Muscle of leg (tissue), 16 donors: ENCODE measurements at places on chromosomes 5 and 9. TPM values are rescaled to one million over a fixed set of nuclear protein-coding genes. Genes with fewer than 3 reads are reported as not detected.

GRCh38 chr9:28378231-28378630 is 805.0 kb upstream of the C9orf72 start:
- H3K36me3 ChIP-seq: no peaks in the 10 kb centered on the region
- H3K4me1 ChIP-seq: no peaks in the 10 kb centered on the region
- no peak overlapping the region for H3K27ac ChIP-seq
- no peak overlapping the region for H3K4me3 ChIP-seq
- no peak for DNase-seq

DNA sequence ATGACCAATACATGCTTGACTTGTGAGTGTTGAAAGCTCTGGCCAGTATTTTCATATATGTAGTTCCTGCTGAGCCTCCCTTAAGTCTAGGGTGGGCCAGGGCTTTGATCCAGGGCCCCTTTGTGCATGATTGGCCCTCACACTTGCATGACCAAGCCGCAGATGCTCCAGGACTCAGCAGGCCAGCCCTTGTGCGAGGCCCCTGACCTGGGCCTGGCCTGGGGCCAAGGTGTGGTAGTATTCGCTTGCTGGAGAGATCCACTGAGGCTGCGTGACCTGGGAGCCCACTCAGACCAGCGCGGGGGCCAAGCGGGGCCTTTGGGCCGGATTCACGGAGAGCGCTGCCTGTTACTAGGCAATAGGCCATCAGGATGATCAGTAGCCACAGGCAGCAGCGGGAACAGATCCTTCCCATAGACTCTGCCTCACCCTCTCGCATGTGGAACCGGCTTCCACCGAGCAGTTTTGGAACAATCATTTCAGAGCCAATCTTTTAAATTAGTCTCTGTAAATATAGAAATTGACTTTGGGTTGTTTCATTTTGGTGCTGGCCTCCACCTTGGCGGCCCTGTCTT is 79.0 kb upstream of the PTCH1 start:
- no peaks in the 10 kb centered on the region for H3K27me3 ChIP-seq
- H3K36me3 ChIP-seq: no peaks in the 10 kb centered on the region
- no peak overlapping the region for H3K27ac ChIP-seq
- H3K4me1 ChIP-seq: no peaks in the 10 kb centered on the region

- H3K27me3 ChIP-seq: peaks cover 45% of the 10 kb centered on the region
- no peak within 1 kb of the TSS for H3K4me3 ChIP-seq
- H3K27ac ChIP-seq: no peak within 1 kb of the TSS
- DNase-seq: no peak
- H3K4me1 ChIP-seq: no peaks in the 10 kb centered on the region
- no peaks in the 10 kb centered on the region for H3K36me3 ChIP-seq
Measured at GRCh38 chr5:178994580-178995340, at the start of gene GRM6. Gene GRM6, minus strand, starts transcription at chr5:178995320. Its CDS starts 376 bp downstream, at chr5:178994944.

Gene C5orf52
- not detected for total RNA-seq

DNA sequence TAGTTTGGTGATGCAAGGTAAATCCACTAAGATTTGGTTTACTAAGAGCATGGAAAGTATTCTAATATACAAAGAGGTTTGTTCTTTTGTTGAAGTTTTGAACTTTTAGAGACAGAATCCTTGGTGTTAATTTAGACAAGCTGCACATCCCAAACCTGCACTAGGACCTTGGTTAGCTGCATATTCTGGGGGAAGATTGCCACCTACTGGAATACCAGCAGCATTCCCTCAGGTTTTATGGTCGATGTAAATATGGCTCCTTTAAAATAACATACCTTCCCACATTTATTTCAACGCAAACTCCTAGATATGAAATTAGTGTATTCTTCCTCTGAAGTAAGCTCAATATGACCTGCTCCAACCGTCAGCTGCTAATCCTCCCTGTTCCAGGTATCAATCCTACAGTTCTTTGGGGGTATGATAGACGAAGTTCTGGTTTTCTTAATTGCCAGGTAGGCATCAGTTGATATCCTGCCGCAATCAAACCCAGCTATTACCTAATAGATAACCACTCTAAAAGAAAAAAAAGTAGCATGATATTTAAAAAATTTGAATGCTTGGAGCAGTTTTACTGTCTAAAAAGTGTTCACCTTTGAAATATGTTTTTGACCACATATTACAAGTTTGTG is 624.1 kb downstream of the ISL1 start:
- no peak overlapping the region for H3K4me3 ChIP-seq
- DNase-seq: peak; percentile 33
- H3K27me3 ChIP-seq: no peaks in the 10 kb centered on the region
- H3K36me3 ChIP-seq: no peaks in the 10 kb centered on the region

- no peaks in the 10 kb centered on the region for H3K27me3 ChIP-seq
- H3K36me3 ChIP-seq: no peaks in the 10 kb centered on the region
- H3K4me3 ChIP-seq: no peak overlapping the region
- peaks cover 4% of the 10 kb centered on the region for H3K4me1 ChIP-seq
- DNase-seq: no peak
Measured at GRCh38 chr9:87540444-87541105, 42.9 kb downstream of the DAPK1 start.

Gene SVEP1
- 28.5 TPM for total RNA-seq

Gene PFN3
- not detected for total RNA-seq

Gene C1QTNF2
- total RNA-seq: 26.8 TPM

- H3K36me3 ChIP-seq: no peaks in the 10 kb centered on the region
- no peak overlapping the region for H3K27ac ChIP-seq
- peak; percentile 74 for DNase-seq
- H3K4me3 ChIP-seq: no peak overlapping the region
- no peaks in the 10 kb centered on the region for H3K27me3 ChIP-seq
- no peaks in the 10 kb centered on the region for H3K4me1 ChIP-seq
Measured at GRCh38 chr5:78731884-78732283, 83.3 kb upstream of the LHFPL2 start.

- peak; percentile 0 for DNase-seq
- H3K4me3 ChIP-seq: no peak overlapping the region
- H3K4me1 ChIP-seq: no peaks in the 10 kb centered on the region
Measured at GRCh38 chr9:22582221-22582620, 135.6 kb downstream of the DMRTA1 start.
